ENCODE measurements at places on chromosomes 3 and 15. TPM values are rescaled to one million over a fixed set of nuclear protein-coding genes. Genes with fewer than 3 reads are reported as not detected.

NEK10 gene
- total RNA-seq: 1.4 TPM

CKMT1A gene
- not detected for total RNA-seq

CHRFAM7A gene
- not detected for total RNA-seq

WDR72 gene
- not detected for total RNA-seq

C15orf61 gene
- total RNA-seq: 4.6 TPM

LRRC3B gene
- total RNA-seq: not detected

OXTR gene
- 1.0 TPM for total RNA-seq

PRSS50 gene
- total RNA-seq: not detected

ACY1 gene
- total RNA-seq: 23.1 TPM

ATP8B4 gene
- total RNA-seq: 56.6 TPM

TMEM212 gene
- total RNA-seq: not detected
